Keratinocyte (primary cell): ENCODE measurements at places on chromosomes 12 and 14. TPM values are rescaled to one million over a fixed set of nuclear protein-coding genes. Genes with fewer than 3 reads are reported as not detected.

The BLTP3B gene
- polyA plus RNA-seq, result 8.7 to 11.7 TPM (median 10.4 TPM) in 3 replicates

The COCH gene
- polyA plus RNA-seq, result 0.03 TPM in 1 of 3 replicates, not detected in the others

The CACNA1C gene
- not detected in 3 replicates for polyA plus RNA-seq

The NAA30 gene
- polyA plus RNA-seq, result 8.1 to 19.4 TPM (median 13.4 TPM) in 3 replicates

The CNTN1 gene
- polyA plus RNA-seq, result 16.7 to 22.6 TPM (median 19.0 TPM) in 3 replicates

The TRAFD1 gene
- 23.7 to 33.1 TPM (median 25.6 TPM) in 3 replicates for polyA plus RNA-seq

The GALNT4 gene
- 1.9 to 3.7 TPM (median 3.4 TPM) in 3 replicates for polyA plus RNA-seq

The LRRC10 gene
- polyA plus RNA-seq, result not detected in 3 replicates

DNA sequence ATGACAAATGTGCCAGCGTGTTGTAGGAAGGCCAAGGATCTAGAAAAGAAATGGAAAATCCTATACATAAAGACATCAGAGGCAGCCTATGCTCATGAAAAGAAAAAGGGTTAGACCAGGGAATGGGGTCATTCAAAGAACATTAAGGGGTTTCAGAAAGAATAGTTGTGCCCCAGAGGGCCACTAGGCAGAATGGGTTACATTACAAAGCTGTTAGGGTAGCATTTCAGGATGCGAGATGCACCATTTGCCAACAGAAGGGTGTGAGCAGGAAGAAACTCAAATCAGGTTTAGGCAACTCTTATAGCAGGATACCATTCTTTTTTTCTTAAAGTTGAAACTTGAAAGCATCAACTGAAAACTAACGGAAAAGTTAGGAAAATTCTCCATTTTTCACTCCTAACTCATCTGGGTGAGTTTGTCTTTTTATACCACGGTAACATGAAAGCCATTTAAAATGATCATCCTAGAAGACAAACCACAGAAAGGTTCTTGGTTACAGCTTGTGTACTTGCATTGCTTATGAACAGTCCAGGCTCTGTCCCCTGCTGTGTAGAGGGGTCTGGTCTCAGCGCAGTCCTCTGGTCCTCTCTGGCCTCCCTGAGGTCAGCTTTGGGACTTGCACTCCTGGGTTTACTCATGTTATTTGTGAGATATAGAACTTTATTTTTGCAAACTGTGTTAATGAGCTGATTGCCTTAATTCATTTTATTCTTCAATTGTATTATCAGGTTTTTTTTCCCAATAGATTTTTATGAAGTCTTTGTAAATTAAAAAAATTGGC lies 209.1 kb downstream of the DACT1 start:
- no peak for DNase-seq

DNA sequence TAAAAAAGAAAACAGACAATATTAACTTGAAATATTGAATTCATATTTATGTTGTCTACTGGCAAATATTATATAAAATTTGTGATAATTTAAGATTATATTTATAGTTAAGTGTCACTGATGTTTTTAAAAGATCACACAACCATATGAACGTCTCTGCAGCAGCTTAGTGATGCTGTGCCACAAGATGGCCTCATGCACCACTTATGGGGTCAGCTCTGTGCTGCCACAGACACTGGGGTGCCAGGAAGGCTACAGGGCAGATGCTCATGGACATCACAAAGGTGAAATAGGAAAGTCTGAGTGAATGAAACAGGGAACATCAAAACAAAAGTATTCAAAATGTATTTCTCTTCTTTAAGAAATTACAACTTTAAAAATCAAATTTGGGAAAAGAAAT lies 13.1 kb downstream of the ATXN3 start:
- no peak for DNase-seq

DNA sequence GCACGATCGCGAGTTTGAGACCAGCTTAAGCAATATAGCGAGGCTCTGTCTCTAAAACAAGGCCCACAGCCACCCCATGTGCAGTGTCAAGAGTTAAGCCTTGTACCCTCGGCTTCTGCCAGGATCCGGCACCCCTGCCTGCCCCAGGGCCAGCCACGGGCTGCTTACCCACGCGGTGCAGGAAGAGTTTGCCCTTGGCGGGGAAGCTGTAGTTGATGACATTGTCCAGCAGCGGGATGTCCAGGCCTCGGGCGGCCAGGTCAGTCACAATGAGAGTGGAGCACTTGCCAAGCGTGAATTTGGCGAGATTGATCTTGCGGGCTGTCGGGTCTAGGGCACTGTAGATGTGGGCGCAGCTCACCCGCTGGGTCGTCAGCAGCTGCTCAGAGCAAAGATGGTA lies 13.1 kb downstream of the DDX54 start:
- DNase-seq, result no peak

GRCh38 chr14:25846246-25846645 lies 751.6 kb downstream of the NOVA1 start:
- DNase-seq, result no peak

GRCh38 chr14:102848830-102849525 lies 71.7 kb downstream of the TRAF3 start:
- DNase-seq, result no peak

GRCh38 chr14:78667141-78667540 lies 497.0 kb downstream of the NRXN3 start:
- no peak for DNase-seq

- no peak for DNase-seq
Observed at GRCh38 chr12:12874029-12874428, 17.3 kb upstream of the GPRC5A start.

- no peak for DNase-seq
Observed at GRCh38 chr14:65704850-65705249, 292.3 kb downstream of the FUT8 start.

GRCh38 chr12:52455821-52456220 lies 3.9 kb upstream of the KRT6B start:
- DNase-seq, result no peak

GRCh38 chr12:71128191-71128788 lies 29.5 kb downstream of the TSPAN8 start:
- no peak for DNase-seq

DNA sequence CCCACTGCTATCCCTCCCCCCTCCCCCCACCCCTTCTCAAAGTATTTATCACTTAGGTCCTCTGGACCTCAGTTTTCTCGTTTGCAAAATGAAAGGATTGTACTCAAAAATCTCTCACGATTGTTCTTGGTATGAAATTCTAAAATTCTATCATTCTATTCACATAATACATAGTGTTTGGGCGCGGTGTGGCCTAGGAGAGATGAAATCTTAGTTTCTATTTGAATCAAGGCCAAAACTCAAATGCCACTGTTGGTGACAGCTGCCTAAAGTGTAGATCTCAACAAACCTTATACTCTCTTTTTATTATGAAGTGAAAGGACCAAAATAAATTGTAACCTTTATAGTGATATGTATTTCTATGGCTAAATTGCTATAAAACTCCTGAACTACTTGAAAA lies 23.7 kb upstream of the YAF2 start:
- no peak for DNase-seq

DNA sequence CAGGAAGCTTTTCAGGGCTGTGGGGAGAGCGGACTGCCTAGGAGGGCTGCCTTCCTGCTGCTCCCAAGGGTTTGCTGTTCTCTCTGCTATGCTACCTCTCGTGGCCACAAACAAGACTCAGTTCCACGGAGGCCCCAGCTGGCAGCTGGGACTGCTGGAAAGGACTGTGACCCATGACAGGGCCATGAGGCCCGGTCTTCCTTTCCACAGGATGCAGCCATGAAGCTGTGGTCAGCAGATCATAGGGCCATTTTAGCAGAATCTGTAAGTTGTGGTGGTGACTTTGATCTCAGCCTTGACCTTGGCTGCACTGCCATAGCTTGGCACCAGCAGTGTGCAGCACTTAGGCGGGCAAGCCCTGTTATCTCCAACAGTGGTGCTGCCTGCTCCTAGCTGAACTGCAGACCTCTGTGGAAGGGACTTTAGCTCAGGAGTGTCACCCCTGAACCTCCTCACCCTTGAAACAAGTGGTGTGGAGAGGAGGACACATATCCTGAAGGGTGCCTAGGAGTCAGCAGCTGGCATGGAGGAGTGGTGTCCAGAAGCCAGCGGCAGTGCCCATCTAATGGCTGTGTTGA lies 12.3 kb downstream of the KRT80 start:
- no peak for DNase-seq

DNA sequence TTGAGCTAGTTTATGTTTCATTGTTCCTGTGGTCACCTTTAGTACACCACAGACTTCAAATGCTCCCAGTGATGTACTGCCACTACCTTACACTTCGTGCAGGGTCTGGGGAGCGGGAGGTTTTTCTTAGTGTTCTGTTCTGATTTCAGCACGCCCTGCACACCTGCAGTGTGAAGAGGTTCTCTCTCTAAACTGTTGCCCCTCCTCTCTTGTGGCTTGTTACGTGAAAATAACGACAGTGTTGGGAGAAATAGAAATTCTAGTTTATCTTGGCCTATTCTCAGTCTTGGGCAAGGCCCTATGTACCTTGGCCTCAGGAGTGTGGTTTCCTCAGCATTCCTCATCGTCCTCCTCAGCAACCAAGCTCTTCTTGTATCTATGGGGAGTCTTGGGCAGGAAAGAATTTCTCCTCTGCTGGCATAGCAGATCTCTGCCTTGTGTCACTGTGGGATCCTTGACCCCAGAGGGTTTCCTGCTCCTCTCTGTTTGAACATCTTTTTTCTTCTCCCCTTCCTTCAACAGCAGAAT lies 48.6 kb downstream of the EIF2S3B start:
- DNase-seq, result no peak

DNA sequence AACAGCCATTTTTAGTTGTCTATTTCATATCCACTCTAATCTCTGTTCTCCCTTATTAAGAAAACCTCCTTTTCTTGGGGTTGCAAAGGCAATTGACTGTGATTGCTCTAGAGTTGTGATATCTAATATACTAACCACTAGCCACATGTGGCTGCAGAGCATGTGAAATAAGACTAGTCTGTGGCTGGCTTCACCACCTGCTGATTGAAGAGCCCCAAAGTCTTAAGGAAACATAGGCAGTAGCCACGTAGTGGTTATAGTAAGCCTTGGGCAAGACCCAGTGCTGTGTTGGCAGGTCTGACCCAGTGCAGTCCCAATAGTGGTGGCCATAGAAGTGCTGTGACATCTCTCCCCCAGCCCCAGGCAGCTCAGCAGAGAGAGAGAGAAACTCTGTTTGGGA lies 28.4 kb upstream of the ATP2B1 start:
- no peak for DNase-seq

DNA sequence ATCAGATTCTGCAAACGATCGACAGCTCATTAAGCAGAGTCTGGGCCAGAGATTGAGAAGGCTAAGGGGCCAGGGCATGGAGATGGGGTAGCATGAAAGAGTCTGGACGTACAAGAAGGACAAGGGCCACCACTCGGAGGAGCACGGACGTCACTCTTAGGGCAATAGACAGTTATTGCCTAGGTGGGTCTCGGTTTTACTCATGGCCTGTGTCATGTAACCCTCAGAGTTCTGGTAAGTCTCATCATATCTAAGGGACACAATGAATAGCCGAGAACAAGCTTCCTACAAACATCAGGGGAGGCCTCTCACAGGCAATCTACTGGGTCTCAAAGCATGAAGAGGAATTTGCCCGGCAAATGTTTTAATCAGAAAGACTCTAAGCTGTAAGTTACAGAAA lies 30.4 kb upstream of the ITPK1 start:
- no peak for DNase-seq

- no peak for DNase-seq
Observed at GRCh38 chr12:39780913-39781446, 161.4 kb upstream of the ABCD2 start.

- DNase-seq, result peak; percentile 81
Observed at GRCh38 chr14:55103005-55103640, 25.9 kb upstream of the LGALS3 start.

DNA sequence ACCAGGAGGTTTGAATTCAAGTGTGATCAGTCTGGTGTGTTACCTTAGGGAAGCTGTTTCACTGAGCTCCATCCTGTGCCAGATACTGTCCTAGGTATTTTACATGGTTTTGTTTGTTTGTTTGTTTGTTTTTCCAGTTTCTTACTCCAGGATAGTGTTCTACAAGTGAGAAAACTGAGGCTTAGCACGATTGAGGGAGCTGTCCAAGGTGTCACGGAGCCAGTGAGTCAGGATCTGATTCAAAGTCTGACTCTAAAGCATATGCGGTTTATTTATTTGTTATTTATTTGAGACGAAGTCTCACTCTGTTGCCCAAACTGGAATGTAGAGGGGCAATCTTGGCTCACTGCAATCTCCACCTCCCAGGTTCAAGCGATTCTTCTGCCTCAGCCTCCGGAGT lies 79.7 kb upstream of the GNG2 start:
- no peak for DNase-seq

DNA sequence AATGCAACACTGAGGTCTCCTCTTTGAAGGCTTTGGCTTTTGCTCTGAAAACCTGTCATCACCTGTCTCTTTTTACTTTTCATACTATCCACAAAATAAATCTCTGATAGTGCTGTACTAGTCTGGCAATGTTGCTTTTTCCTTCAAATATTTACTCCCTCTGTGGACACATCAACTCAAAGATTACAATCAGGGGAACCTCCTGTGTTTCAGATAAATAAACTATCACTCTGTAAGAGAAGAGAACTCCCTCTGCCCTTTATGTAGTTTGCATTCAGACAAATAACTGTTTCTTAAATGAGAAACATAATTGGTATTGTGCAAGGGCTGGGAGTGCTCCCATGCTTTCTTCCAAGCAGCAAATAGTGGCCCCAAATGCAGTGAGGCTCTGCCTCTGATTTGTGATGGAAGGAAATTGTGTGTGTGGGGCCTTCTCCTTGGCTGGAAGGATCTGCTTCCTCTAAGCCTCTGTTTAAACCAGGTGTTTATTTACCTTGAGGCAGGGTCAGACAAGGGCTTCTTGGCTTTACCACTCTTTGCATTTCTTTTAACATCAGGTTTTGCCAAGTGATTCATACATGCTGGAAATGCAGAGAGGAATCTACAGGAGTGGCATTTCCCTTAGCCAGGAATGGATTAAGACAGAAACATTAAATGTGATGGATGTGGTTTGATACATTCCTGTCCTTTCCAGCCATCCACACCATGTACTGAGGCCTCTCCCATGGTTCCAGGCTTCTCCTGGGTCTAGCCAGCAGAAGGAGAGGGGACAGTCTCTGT lies 69.0 kb downstream of the AKAP6 start:
- peak; percentile 46 for DNase-seq
